Spinal cord (tissue), 10 donors: ENCODE measurements at places on chromosomes 2 and 18. TPM values are rescaled to one million over a fixed set of nuclear protein-coding genes. Genes with fewer than 3 reads are reported as not detected.

- DNase-seq = peak; percentile 21
Measured at GRCh38 chr2:179226203-179226960, 38.2 kb downstream of the SESTD1 start.

GRCh38 chr2:64819774-64820688 is 166.3 kb upstream of the SERTAD2 start:
- DNase-seq = no peak

- no peak for DNase-seq
Measured at GRCh38 chr2:29495536-29496060, 380.4 kb downstream of the CLIP4 start.

DNA sequence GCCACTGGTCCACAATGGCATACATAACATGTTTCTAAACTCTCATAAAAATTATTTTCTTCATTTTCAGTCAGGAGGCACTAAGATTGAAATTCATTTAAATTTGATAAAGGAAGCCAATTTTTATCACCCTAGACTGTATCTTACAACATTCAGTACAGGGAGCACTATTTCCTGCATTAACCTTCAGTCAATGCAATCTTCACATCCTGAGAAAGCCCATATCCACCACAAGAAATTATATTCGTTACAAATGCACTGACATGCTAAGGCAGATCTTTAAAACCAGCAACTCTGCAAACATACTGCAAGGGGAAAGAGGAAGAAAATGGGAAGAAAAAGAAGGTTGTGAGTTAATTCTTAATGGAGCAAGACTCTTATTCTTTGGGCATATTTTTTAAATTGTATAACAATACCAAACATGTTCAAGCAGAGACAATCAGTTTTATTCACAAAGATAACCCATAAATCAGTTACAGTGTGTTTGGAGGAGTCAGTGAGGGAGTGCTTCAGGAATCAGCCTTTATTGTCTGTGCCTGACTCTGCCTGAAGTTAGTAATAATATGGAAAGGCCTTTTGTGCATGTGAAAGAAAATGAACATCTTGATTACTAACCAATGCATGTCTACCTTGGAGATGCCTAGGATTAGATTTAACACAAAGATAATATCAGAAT is 370.1 kb downstream of the FBXO15 start:
- no peak for DNase-seq

DNA sequence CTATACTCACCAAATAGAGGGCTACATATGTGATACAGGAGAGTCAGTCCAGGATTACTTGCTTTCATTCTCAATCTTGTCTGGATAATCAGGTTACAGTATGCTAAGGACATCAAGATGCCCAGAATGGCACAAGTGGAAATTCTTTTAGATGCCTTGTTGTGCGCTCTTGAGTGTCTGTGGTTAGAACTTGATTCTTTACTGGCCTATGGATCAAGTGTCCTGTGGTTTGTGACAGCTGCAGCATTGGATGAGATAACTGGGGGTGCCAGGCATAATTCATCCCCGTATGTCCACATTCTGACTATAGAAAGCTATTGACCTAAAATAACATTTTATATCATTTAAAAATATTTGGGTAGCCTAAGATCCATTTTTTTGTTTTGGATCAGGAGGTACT is 40.1 kb downstream of the CDC42EP3 start:
- DNase-seq = no peak

- no peak for DNase-seq
Measured at GRCh38 chr2:212360068-212360460, 178.5 kb downstream of the ERBB4 start.

GRCh38 chr2:190656301-190656700 is 7.4 kb downstream of the NAB1 start:
- no peak for DNase-seq

DNA sequence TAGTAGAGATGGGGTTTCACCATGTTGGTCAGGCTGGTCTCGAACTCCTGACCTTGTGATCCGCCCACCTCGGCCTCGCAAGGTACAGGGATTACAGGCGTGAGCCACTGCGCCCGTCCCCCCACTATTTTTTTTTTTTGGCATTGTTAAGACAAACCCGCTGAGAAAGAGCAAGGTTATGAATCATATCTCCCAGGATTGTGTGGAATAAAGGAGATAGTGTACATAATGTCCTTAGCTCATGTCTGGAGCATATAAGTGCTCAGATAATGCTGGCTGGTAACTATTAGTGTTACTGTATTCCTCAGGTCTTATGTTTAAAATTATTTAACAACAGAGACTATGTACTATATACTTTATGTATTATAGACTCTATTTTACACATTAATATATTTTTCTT is 36.0 kb downstream of the TTC27 start:
- DNase-seq = no peak

GRCh38 chr2:42875880-42876279 is 83.5 kb upstream of the HAAO start:
- no peak for DNase-seq

DNA sequence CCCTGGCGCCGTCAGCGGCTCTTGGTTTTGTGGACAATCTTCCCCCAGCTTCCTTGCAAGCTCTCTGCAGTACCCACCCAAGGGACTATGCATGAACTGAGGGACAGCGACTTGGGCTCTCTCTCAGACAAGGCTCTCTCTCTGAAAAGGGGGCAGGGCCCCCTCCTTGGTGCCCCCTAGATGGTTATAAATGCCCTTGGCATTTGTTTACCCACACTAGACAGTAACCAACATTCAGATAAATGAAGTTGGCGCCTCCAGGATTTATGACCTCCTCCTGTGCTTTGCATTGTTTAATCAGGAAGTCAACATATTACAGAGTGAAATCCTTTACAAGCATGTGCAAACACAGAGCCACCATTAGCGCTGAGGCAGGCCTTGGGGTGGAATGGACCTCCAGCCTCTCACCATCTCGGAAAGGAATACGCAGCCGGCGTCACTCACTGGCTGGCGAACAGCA is 547.4 kb upstream of the ID2 start:
- no peak for DNase-seq

GRCh38 chr2:116057538-116057937 is 1615.1 kb downstream of the DPP10 start:
- DNase-seq = no peak

- DNase-seq = no peak
Measured at GRCh38 chr2:201887773-201888425, 81.6 kb downstream of the CDK15 start.

- no peak for DNase-seq
Measured at GRCh38 chr2:148674063-148675020, 29.8 kb downstream of the EPC2 start.

DNA sequence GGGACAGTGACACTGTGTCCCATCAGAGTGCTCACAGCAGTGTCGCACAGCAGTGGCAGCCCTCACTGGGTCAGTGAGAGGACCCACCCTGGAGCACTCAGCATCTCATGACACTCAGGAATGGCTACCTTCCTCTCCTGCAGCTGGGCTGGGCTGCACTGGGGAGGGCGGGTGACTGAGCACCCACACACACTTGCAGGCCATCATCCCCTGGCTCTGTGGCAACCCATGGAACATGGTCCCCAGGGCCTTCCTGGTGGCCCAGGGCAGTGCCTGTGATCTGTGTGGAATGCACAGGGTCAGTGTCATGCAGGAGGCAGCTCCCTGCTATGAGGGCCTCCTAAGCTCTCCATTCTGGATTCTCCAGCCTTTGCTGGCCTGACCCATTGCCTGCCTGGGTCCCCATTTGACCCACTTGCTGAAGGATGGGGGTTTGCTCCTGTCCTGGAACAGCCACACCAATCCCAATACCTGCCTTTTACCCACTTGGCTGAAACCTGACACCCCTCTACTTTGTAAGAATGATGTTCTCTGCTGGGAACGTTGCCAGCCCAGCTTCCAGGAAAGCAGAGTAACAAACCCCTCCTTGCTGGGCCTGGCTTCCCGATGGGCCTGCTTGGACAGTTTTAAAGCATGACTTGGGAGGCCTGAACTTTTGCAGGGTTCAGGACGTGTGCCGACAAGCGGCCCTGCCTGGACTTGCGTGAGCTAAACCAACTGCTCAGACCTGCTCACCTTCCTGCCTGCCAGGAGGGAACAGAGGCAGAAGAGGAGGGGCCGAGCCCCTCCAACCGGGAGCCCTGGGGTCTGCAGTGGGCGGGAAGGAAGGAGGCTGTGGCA is 13.7 kb downstream of the HS6ST1 start:
- DNase-seq = peak; percentile 74

DNA sequence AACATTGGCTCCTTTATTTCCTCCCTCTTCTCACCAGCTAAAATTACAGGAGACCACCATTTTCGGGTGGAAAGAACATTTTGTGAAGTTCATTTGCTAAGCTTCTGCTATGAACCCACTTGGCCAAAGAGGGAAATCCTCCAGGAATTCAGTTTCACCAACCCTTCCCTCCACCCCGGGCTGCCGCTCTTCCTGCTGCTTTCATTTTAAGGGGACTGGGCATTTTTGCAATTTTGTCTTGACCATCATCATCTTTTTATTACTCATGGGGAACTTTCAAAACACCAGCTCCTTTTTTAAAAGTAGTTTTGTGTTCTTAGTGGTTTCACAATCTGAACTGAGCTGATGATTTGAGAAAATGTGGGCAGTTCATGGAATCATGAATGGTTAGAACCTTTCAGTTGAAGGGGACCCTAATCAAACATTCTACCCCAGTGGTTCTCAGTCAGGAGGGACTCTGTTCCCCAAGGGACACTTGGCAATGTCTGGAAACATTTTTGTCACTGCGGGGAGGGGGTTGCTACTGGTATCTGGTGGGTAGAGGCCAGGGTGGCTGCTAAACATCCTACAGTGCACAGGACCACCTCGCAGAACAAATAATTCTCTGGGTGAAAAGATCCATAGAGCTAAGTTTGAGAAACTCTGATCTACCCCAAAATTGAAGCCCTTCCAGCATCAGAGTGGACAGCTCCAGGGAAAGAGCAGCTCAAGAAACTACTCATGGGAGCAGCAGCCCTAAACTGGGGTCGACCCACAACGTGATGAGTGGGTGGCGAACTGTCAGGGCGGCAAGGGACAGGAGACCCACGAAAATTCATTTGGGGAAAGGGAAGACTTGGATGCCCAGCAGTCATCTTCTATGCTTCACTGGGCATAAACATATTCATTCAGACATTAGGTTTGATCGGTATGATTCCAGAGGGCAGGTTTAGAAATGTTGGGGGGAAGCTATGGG is 92.9 kb downstream of the ACKR3 start:
- DNase-seq = no peak

DNA sequence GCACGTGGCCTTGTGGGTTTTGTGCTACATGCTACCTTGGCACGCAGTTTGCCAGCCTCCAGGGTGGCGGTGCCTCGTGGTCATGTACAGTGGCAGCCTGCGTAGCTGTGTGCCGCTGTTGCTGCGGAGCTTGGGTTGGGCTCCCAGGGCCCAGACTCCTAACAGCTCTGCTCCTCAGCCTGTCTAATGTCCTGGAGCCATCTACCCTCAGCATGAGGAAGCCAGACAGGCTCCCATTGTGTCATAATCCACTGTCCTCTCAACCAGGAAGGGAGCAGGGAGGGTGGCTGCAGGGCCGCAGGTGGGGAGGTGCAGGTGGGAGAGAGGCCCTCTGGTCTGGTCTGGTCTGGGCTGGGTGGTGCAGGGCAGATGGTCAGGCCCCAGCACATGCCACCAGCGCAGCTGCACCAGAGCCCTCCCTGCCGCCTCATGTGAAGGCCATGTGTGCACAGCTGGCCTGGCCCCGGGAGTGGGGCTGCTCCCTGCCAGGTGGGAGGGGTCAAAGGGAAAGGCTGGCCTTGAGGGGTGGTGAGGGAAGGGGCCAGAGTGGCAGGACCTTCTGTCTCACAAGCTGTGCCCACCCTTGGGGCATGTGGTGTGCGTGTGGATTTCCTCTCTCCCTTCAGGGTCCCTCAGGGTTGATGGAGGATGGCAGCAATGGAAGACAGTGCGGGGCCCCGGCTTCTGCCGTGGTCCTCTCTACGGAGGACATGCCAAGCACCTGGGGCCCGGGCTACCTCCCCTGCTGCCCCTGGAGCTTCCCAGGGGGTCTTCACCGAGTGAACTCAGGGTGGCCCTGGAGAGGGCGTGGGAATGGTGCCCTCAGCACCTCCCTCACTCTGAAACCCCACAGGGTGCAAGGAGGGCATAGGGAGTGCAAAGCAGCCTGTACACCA is 4.8 kb downstream of the ATOH8 start:
- DNase-seq = no peak

DNA sequence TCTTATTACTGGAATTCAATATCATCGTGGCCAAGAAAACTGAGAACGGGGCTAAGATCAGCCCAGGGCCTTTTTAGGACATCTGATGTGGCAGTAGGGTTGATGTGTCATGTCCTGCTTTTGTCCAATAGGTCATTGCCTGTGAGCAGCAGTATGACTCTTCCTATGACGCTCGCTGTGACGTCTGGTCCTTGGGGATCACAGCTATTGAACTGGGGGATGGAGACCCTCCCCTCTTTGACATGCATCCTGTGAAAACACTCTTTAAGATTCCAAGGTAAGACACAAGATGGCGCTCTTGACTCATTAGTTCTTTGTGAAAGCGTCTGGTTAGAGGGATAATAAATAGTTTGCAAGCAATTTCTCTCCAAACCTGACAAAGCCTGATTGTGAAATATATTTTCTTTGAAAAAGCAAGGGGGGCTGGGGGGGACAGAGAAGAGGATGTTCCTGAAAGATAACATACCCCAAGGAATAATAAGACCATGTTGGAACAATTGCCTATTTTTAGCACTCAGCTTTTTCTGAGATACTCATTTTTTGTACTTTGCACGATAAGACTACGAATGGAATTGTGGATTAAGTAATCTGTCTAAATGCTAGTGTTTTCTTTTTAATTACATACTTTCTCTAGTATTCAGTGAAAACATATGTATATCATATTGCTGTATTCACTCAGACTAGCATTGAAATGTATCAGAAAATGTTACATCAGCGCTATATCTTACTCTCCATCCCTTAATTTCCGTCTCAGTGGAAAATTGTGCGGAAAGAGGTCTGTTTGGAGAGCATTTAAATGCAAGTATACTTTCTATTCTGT is 58.1 kb downstream of the MYO3B start:
- peak; percentile 98 for DNase-seq

GRCh38 chr2:37191253-37191652 is 2.8 kb upstream of the SULT6B1 start:
- DNase-seq = no peak

DNA sequence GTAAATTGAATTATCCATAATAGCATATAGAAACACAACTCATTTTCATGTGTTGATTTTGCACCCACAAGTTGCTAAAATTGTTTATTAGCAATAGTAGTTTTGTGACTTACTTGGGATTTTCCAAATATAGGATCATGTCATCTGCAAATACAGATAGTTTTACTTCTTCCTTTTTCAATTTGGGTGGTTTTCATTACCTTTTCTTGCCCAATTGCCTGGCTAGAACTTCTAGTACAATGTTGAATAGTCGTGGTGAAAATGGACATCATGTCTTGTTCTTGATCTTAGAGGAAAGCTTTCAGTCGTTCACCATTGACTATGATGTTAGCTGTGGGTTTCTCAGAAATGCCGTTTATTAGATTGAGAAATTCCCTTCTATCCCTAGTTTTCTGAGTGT is 60.2 kb upstream of the TCF7L1 start:
- no peak for DNase-seq

AFF3 gene
- total RNA-seq = 44.6 TPM

C2orf78 gene
- not detected for total RNA-seq

NXPH2 gene
- total RNA-seq = 23.3 TPM

RAX gene
- total RNA-seq = 0.22 TPM

FER1L5 gene
- total RNA-seq = 0.66 TPM

CYRIA gene
- total RNA-seq = 18.0 TPM

SOWAHC gene
- total RNA-seq = 8.5 TPM

COBLL1 gene
- total RNA-seq = 31.3 TPM

SOX11 gene
- 26.8 TPM for total RNA-seq

ALPP gene
- 0.06 TPM for total RNA-seq

POTEI gene
- total RNA-seq = 0.72 TPM
